Stimulated activated CD8-positive, alpha-beta memory T cell treated with anti-CD3 and anti-CD28 coated beads, Interleukin-7, amount 100 ng/mL, for 24 hours (primary cell): ENCODE measurements at places on chromosomes 1 and 21.

DNA sequence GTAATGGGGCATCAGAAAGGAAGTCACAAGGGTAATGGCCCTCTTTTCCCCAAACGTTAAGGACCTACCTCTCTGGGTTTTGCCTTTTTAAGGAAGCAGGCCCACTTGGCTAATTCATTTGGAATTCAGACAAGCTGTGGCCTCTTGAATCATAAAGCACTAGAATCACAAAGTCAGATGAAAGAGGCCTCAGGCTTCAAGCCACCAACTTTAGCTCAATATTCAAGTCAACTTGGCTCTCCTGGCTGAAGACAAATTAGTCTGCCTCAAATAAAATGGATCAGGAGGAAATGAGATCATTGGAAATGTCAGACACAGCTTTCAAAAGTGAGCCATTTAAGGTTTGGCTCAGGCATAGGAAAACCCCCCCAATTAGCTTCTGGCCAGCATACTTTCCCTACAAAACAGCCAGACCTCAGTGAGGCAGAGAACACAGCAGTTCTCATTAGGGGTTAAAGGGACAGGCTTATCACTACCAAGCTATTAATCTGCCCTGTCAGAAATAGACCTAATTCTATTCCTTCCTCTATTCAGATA lies 34.3 kb downstream of the SLC35D1 start:
- no peak for DNase-seq

GRCh38 chr1:62294261-62294660 lies 25.0 kb downstream of the KANK4 start:
- no peak for DNase-seq

DNA sequence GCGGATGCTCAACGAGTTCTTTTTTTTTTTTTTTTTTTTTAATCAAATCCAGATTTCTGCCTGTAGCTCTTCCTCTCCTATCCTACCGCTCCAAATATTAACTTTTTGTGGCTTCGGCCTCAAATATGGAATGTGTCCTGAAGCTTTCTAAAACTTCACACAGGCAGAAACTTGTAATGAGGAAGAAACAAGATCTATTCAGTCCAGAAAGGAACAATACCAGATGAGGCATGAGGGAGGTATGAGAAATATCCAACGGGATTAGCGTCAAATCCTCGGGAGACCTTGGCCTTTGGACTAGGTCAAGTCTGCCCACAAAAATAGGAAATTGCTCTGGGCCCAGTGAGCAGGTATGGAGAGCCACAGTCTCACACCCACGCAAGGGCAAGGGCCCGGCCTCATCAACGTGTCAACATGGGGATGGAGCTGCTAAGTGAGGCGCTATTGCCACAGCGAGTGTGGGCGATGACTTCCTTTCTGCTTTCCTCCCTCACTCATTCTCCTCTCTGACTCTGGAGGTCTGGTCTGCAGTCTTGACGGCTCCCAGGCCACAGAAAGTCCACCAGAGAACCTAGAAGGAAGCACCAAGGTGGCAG lies 66.6 kb downstream of the BCAR3 start:
- DNase-seq = no peak

- DNase-seq = peak; percentile 67
Observed at GRCh38 chr1:146036965-146037646, 15.6 kb upstream of the HJV start.

DNA sequence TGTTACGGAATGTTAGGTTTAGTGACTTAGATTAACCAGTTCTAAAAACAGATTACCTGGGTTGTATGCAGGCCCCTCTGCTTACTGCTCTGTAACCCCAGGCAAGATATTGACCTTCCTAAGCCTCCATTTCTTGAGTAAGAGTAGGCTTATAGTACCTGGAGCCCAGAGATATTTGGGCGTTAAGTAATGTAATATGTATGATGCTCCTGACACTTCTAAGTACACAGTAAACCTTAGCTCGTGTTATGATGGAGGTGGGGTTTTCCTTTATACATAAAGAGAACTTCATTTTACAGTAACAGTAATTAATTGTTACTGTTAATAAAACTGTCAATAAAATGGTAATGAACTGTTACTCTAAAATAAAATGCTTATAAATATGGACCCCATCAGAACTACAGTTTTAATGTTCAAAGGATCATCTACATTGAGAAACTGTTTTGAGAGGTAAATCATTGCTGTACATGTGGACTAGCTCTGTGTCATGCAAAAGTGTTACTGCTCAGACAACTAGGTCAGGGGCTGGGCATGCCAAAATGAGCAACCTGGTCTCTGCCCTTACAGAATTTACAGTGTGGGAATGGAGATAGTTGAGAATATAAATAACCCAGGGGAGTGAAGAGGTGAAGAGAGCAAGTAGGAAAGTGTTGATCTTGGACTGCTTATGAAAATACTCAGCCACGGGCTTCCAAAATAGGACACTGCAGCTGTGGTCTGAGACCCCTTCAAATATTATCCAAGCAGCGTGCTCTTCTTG lies 26.6 kb downstream of the LRRC8C start:
- no peak for DNase-seq

DNA sequence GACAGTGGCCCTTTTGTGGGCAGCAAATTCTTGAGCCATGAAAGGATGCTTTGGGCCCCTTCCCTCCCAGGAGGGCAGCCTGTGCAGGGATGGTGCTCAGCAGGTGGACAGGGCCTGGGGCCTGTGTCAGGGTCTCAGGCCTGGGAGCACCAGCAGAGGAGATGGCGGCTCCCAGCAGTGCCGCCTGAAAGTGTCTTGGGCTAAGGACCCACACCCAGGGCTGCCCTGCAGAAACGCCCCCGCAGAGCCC lies 23.9 kb downstream of the FTCD start:
- no peak for DNase-seq

GRCh38 chr21:34915364-34915841 lies 133.7 kb downstream of the RUNX1 start:
- no peak for DNase-seq

- DNase-seq = no peak
Observed at GRCh38 chr1:36150296-36151133, 1.2 kb upstream of the TRAPPC3 start.

DNA sequence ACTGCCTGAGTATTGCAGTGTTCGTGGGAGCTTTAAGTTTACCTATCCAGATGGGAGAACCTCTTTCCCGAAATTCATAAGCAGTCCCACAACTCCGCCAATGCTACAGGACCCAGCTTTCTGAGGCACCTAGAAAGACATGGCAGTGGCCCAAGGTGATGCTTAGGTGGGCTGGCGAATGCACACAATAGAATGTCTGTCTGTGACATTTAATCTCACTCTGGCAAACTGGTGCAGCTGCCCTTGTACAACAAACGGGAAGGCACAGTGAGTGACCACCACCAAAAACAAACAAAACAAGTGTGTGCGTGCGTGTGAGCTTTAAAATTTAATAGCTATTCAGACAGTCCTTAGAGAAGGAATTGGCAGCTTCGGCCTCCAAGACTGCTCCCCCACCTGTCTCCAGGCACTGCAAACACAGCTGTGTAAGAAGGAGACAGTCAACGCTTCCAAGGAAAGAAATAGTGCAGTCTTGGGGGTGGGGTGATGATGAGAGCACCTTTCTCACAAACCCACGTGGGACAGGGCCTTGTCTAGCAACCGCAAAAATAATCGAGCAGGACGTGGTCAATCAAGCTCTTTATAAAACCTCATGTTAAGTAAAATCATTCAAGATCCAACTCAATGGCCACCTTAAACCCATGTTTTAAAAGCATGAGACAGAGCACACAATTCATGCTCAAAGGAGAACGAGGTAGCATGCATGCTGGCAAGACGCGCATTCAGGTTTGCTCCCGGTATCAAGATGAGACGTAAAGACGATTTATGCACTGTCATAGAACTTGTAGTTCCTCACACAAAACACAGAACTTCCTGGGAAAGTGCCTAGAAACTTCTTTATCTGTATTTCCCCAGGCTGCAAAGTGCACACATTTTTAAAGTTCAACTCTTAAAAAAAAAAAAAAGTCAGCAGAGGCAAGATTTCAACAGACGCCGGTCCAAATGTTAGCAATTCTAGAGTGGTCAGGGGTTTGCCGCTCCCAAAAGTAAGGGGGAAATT lies 84.1 kb downstream of the TM2D1 start:
- no peak for DNase-seq

DNA sequence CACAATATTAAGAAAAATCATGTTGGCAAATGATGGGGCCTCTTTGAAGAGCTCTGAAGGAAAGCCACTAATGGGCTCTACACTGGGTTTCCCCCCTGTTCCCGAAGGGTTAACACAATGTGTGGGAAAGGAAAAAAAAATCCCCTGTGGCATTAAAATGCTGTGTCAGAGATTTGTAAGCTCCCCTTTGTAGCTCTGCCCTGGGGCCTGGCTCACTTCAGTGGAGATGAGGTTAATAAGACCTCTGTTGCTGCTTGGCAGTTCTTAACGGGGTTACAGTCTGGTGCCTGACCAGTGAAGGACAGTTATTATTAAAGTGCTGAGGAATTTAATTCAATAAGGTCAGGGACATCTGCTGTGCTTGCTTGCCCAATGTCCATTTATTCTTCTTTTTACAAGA lies 129.7 kb upstream of the UBE2U start:
- no peak for DNase-seq

- DNase-seq = no peak
Observed at GRCh38 chr1:8013800-8014199, 12.3 kb downstream of the ERRFI1 start.

DNA sequence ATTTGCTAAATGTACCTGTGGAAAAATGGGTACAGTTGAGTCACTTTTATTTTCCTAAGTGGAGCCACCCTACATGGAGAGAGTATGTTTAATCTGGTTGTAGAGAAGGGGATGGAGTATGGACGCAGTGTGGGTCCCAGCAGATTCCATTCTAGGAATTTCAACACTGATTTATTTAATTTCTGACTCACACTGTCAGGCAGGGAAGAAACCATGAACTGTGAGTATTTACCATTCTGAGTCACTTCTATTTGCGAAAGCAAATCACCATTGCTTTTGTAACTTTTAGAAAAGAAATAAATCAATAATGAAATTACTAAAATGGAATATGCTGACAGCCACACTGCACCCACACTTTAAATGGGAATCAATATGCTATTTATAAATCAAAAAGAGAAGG lies 339.0 kb downstream of the DSCAM start:
- no peak for DNase-seq

DNA sequence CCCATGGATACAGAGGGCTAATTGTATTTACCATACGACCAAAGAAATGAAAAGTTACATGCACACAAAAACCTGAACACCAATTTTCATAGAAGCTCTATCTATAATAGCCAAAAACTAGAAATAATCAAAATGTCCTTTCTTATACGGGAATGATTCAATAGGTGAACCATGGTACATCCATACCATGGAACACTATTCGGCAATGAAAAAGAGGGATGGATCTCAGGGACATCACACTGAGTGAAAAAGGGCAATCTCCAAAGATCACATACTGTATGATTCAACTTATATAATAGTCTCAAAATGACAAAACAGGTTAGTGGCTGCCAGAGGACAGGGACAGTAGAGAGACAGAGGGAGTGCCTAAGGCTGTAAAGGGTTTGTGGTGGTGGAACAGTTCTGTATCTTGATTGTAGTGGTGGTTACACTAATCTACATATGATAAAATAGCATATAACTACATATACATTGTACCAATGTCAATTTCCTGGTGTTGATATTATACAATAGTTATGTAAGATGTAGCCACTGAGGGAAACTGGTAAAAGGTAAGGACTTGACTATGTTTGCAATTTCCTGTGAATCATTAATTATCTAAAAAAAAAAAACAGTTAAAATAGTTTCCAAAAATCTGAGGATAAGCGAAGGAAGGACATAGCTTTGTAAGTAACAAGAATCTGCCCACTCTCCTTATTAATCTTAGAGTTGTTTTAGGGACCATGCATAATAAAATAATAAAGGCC lies 3.7 kb downstream of the RSBN1 start:
- no peak for DNase-seq

DNA sequence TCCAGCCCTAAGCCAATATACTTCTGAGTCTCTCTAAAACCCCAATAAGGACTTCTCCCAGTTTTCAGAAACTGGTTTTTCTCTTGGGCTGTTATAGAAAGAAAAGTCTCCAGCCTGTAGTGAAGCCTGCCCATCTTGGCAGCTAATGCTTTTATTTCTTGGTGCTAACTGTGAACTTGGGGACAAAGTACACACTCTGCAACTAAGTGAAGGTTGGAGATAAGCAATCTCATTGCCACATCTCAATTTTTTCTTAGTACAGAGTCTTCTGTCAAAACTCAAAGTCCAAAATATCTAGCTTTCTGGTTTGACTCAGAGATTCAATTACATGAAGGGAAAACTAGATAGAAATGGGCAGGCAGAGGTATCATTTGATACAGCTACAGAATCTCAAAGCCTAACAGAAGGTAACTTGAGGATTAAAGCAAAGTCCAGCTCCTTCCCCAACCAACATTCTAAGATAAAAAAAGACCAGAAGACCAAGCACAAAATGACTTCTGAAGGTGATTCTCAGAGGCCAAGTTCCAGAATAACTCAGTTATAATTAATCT lies 14.0 kb downstream of the AK2 start:
- no peak for DNase-seq

DNA sequence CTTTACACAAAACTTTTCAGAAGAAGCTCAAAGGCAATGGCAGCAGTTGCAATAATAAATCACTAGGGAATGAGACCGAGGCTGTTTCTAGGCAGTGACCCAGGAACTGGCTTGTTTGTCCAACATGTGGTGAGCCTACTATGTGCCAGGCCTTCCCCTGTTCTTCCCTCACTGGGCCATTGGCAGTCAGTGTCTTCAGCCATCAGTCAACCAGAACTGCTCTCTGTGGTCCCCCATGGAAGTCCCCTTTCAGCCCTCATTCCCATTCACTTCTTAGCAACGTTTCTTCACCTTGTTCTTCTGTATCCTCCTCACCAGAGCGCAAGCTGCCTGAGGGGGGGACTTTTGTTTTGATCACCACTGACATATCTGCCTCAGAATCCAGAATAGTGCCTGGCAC lies 274.1 kb downstream of the RRAGC start:
- DNase-seq = no peak

- DNase-seq = no peak
Observed at GRCh38 chr1:40653851-40654537, 11.5 kb downstream of the RIMS3 start.

DNA sequence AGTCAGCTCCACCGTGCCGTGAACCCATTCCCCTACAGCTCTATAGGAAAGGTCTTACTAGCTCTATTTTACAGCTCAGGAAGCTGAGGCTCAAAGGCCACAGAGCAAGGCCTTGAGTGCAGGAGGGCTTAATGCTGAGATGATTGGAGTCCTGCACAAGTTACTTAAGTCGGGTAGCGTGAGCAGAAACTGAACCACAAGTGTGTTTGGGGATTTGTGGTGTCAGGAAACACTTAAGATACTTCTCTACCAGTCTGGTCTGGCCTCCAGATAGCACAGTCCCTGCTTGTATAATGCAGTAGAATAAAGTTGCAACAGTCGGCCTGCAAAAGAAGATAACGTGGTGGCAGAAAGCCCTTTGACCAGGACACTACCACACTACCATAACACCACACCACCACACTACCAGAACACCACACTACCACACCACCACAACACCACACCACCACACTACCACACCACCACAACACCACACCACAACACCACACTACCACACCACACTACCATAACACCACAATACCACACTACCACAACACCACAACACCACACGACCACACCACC lies 118.1 kb downstream of the SPSB1 start:
- DNase-seq = no peak

GRCh38 chr21:34875830-34876229 lies 173.3 kb downstream of the RUNX1 start:
- DNase-seq = no peak

GRCh38 chr1:223843934-223844786 lies 1.6 kb downstream of the TP53BP2 start:
- no peak for DNase-seq
